ENCODE measurements at places on chromosomes 6 and 20. TPM values are rescaled to one million over a fixed set of nuclear protein-coding genes. Genes with fewer than 3 reads are reported as not detected.
A peak's percentile ranks its signal among the peaks of the same experiment; 100 is the strongest.

DCDC2 gene
- 1.2 TPM for polyA plus RNA-seq

CRYBG1 gene
- 1.7 TPM for polyA plus RNA-seq

ID4 gene
- 5.3 TPM for polyA plus RNA-seq

IRF4 gene
- 0.72 TPM for polyA plus RNA-seq

MUCL3 gene
- not detected for polyA plus RNA-seq

DNA sequence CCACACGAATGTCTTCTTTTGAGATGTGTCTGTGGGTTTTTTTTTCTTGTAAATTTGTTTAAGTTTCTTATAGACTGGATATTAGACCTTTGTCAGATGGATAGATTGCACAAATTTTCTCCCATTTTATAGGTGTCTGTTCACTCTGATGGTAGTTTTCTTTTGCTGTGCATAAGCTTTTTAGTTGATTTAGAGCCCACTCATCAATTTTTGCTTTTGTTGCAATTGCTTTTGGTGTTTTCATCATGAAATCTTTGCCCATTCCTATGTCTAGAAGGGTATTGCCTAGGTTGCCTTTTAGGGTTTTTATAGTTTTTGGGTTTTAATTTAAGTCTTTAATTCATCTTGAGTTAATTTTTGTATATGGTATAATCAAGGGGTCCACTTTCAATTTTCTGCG lies 57.7 kb downstream of the NKX2-2 start:
- no peak overlapping the region for H3K4me3 ChIP-seq
- H3K27me3 ChIP-seq = peaks cover 10% of the 10 kb centered on the region
- H3K27ac ChIP-seq = no peak overlapping the region
- no peaks in the 10 kb centered on the region for H3K4me1 ChIP-seq
- no peaks in the 10 kb centered on the region for H3K36me3 ChIP-seq

DNA sequence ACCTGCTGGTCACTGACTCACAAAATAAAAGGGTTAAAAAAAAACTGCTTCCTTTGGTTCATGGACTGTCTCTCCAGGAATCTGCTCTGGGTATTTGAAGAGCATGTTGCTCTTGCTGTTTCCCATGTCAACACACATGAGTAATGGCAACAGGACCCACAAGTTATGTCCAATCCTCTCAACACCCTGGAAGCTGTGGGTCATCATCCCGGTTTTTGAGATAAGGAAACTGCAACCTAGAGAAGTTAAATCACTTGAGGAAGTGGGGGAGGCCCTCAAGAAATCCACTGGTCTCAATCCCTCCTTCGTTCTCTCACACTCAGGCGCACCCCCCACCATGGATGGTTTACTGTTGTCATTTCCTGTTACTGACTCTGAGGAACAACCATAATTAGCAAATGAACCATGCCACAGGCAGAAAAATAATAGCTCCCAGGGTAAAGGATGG lies 12.4 kb downstream of the MAP1LC3A start:
- peaks cover 11% of the 10 kb centered on the region for H3K36me3 ChIP-seq
- no peaks in the 10 kb centered on the region for H3K4me1 ChIP-seq
- DNase-seq = no peak
- H3K27ac ChIP-seq = no peak overlapping the region

- no peaks in the 10 kb centered on the region for H3K27me3 ChIP-seq
- H3K36me3 ChIP-seq = no peaks in the 10 kb centered on the region
- no peak for DNase-seq
- H3K27ac ChIP-seq = no peak overlapping the region
- H3K4me3 ChIP-seq = no peak overlapping the region
Observed at GRCh38 chr6:91569071-91569470, 982.2 kb upstream of the MAP3K7 start.

- H3K27ac ChIP-seq = no peak overlapping the region
- no peaks in the 10 kb centered on the region for H3K27me3 ChIP-seq
- no peak for DNase-seq
- H3K36me3 ChIP-seq = no peaks in the 10 kb centered on the region
- H3K4me1 ChIP-seq = no peaks in the 10 kb centered on the region
Observed at GRCh38 chr6:165821754-165822153, 158.7 kb upstream of the PDE10A start.

- no peak overlapping the region for H3K4me3 ChIP-seq
- H3K27ac ChIP-seq = no peak overlapping the region
- H3K27me3 ChIP-seq = no peaks in the 10 kb centered on the region
Observed at GRCh38 chr6:167811442-167812087, 15.1 kb upstream of the AFDN start.

- no peak overlapping the region for H3K4me3 ChIP-seq
- DNase-seq = peak; percentile 86
- H3K27me3 ChIP-seq = no peaks in the 10 kb centered on the region
- no peaks in the 10 kb centered on the region for H3K36me3 ChIP-seq
Observed at GRCh38 chr6:43838276-43839036, 68.4 kb downstream of the VEGFA start.

- no peaks in the 10 kb centered on the region for H3K36me3 ChIP-seq
- no peak overlapping the region for H3K27ac ChIP-seq
- H3K4me3 ChIP-seq = no peak overlapping the region
- no peaks in the 10 kb centered on the region for H3K27me3 ChIP-seq
- no peaks in the 10 kb centered on the region for H3K4me1 ChIP-seq
- DNase-seq = no peak
Observed at GRCh38 chr20:19397666-19398065, 185.2 kb downstream of the SLC24A3 start.

DNA sequence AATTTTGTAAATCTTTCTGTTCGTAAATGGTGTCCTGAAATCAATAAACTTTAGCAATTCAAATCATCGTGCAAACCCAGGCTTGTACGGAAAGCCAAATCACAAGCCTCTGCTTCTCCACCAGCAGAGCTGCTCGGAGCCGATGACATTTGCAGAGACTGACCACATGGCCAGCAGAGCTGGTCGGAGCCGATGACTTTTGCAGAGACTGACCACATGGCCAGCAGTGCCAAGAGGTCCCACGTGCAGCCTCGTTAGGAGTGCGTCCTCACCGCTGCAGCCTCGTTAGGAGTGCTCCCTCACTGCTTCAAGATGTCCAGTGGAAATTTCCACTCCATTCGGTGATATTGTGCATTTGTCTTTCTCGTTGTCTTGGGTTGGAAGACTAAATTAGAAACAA lies 28.5 kb downstream of the SMOC2 start:
- H3K36me3 ChIP-seq = no peaks in the 10 kb centered on the region
- no peak overlapping the region for H3K4me3 ChIP-seq
- H3K27me3 ChIP-seq = no peaks in the 10 kb centered on the region
- H3K4me1 ChIP-seq = no peaks in the 10 kb centered on the region
- H3K27ac ChIP-seq = no peak overlapping the region
- DNase-seq = no peak

DNA sequence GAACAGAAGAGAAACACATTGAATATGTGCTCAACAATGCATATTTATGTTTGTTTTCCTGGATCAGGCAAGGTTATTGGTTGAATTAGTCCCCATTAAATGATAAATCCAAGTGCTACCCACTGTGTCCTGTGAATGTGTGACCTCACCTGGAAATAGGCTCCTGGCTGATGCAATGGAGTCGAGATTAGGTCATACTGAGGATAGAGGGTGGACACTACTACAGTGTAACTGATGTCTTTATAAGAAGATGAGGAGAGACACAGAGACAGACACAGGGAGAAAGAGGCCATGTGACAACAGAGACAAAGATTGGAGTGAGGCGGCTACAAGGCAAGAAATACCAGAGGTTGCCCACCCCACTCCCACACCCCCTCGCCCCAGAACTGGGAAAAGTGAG lies 559.3 kb downstream of the C6orf118 start:
- peaks cover 6% of the 10 kb centered on the region for H3K4me1 ChIP-seq
- H3K36me3 ChIP-seq = no peaks in the 10 kb centered on the region
- no peak overlapping the region for H3K27ac ChIP-seq
- no peaks in the 10 kb centered on the region for H3K27me3 ChIP-seq
- H3K4me3 ChIP-seq = no peak overlapping the region

Data from adrenal gland (tissue), 19 donors.